Activated CD4-positive, alpha-beta T cell treated with anti-CD3 and anti-CD28 coated beads, Interleukin-2, amount 50 U/mL, for 24 hours (primary cell): ENCODE measurements at places on chromosomes 1 and 21.

DNA sequence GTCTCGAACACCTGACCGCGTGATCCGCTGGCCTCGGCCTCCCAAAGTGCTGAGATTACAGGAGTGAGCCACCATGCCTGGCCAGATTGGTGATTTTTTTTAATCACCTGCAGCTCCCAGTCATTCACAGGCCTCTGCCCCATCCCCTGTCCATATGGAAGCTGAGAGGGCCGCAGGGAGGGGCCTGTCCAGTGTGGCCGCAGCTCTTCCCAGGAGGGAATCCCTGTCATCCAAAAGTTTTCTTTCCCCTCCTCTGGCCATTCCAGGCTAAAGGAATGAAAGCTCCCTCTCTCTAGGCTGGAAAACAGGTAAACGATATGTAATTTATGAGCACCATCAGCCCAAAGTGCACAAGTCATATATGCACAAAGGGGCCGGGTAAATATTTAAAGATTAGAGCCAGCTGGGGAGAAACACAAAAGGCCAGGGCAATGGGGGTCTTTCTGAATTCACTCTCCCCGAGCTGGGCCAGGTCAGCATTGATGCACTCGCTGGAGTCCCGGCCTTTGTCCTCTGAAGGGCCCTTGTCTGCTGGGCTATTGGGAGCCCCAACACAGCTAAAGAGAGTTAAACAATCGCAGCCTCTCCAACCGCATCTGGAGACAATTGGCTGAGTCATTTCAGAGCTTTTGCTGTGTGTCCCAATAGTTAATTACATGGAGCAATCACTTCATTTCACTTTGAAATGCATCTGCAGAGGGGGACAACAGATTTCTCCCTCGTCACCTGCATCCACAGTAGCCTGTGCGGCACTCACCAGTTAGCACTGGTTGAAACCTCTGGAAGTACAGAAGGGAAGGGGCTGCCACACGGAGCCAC lies 3.8 kb upstream of the HES3 start:
- no peak for DNase-seq

- no peak for DNase-seq
Observed at GRCh38 chr1:168976267-168976666, 130.2 kb upstream of the ATP1B1 start.

GRCh38 chr1:110465038-110465813 lies 14.3 kb downstream of the PROK1 start:
- no peak for DNase-seq

DNA sequence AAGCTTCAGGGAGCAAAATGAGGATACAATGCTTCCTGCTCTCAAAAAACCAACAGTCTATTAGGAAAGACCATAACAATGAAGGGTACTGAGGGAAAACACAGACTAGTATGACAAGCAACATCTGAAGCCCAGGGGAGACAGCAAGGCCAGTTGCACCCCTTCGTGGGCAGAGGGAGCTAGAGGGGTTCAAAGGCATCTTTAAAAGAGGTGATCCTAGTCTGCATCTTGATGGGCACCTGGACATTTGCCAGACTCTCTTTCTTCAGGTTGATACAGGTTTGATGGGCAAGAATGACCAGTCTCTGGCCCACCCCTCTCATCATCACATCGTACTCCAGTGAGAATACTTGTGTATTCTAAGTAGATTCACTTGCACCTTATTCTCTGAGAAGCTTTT lies 177.7 kb downstream of the VAV3 start:
- no peak for DNase-seq

DNA sequence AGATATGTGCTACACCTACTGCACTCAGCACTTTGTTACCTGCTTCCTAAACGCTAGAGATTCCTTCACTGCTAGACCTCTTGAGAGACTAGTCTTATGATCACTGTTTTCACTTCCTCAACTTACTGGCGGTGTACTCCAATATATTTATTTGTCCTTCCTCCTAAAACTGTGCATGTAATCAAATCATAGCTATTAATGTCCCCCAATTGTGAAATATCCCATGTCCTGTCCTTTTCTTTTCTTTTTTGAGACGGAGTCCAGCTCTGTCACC lies 3.4 kb downstream of the SOAT1 start:
- no peak for DNase-seq

GRCh38 chr1:115880981-115881672 lies 40.2 kb upstream of the NHLH2 start:
- DNase-seq = no peak

DNA sequence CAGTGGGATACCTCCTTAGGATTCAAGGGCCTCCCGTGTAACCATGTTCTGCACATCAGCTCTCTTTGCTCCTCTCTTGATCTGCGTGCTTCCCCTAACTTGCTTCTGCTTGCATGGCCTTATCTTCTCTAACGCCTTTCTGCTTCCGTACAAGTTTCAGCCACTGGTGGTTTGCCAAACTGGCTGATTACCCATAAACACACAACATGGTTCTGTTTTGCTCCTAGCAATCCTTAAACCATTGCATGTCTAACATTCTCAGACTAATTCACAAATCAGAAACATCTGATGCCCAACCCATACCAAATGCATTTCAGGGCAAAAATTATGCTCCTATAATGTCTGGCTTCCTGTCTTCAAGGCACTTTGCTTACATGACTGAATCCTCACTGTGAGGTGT lies 166.4 kb downstream of the PBX1 start:
- DNase-seq = no peak

GRCh38 chr1:153936011-153936802 lies 10.3 kb downstream of the DENND4B start:
- no peak for DNase-seq

GRCh38 chr1:7810395-7810794 lies 26.3 kb downstream of the PER3 start:
- DNase-seq = no peak

GRCh38 chr1:240524356-240525069 lies 87.4 kb downstream of the GREM2 start:
- DNase-seq = no peak

- DNase-seq = no peak
Observed at GRCh38 chr21:43308101-43308814, 118.7 kb downstream of the SIK1 start.

- no peak for DNase-seq
Observed at GRCh38 chr1:204577794-204578478, 61.7 kb downstream of the MDM4 start.
